ENCODE measurements at places on chromosomes 2 and 18. TPM values are rescaled to one million over a fixed set of nuclear protein-coding genes. Genes with fewer than 3 reads are reported as not detected.

DBI gene
- 23.2 TPM for total RNA-seq

MEP1B gene
- not detected for total RNA-seq

C2orf78 gene
- total RNA-seq = not detected

TSGA10 gene
- total RNA-seq = 2.7 TPM

UNC80 gene
- under 0.01 TPM for total RNA-seq

CASP10 gene
- 54.1 TPM for total RNA-seq

GCG gene
- total RNA-seq = not detected

PFN4 gene
- 0.81 TPM for total RNA-seq

KIF5C gene
- total RNA-seq = under 0.01 TPM
